ENCODE measurements at places on chromosomes 3 and 15. TPM values are rescaled to one million over a fixed set of nuclear protein-coding genes. Genes with fewer than 3 reads are reported as not detected.

DNA sequence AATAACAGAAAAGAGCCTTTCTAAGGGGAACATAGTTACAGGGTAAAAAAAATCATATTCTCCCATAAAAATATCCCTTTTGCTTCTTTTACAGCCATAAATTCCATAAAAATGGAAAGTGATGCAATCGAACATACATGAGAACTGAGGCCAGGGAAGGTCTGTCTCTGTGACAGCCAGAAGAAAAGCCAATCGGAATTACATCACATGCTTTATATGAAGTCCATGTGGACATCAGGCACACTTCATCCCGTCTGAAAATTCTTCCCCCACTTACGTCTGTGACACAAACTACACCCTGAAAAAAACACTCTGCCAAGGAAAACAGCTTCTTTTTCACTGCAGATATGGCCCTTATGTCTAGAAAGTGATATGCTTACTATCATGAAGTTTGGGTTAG is 323.5 kb downstream of the ERC2 start:
- no peak for DNase-seq

- DNase-seq: no peak
These were observed 58.5 kb upstream of the SLC24A5 start for GRCh38 chr15:48062148-48062872.

DNA sequence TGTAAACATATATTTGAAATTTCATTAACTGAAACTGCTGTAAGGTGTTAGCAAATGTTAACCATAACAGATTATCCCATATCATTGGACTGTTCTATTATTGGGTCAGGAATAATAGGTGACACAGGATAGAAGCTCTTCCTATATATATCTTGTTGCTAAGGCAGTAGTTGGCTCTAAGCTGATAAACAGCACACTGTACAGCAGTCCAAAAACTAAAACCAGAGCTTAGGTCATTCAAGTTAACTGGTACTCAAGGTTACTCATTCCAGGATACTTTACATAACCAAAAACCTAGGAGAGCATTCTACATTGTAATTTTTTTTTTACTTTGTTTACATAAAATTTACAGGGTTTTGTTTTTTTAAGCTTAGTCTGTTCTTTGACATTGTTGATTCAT is 8.9 kb downstream of the DNAJC19 start:
- DNase-seq: no peak

- DNase-seq: no peak
These were observed 179.5 kb downstream of the ANXA2 start for GRCh38 chr15:60218256-60218655.

NOX5 gene
- not detected for total RNA-seq

SLC9C1 gene
- total RNA-seq: 3.9 TPM

- DNase-seq: no peak
These were observed 20.9 kb downstream of the TRPM1 start for GRCh38 chr15:31080591-31081014.

GREM1 gene
- total RNA-seq: 0.59 TPM

CFAP100 gene
- not detected for total RNA-seq

GRCh38 chr3:139354661-139355060 is 10.8 kb downstream of the MRPS22 start:
- DNase-seq: no peak

DNA sequence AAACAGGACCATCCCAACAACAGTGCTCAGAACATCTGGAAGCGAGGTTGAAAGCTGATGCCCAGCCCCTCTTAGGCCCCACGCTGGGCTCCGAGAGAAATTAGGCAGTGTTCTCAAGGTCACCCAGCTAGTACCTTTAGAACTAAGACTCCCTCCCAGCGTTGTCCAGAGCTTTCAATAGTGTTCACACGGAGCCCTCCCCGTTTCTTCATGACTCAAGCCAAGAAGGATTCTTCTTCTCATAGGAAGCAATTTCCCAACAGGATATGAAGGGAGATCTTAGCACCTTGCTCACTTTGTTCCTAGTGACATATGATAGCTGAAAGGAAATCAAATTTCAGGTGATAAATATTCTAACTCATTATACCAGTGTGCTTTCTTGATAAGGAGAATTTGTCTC is 244.2 kb upstream of the ST8SIA2 start:
- no peak for DNase-seq

DNA sequence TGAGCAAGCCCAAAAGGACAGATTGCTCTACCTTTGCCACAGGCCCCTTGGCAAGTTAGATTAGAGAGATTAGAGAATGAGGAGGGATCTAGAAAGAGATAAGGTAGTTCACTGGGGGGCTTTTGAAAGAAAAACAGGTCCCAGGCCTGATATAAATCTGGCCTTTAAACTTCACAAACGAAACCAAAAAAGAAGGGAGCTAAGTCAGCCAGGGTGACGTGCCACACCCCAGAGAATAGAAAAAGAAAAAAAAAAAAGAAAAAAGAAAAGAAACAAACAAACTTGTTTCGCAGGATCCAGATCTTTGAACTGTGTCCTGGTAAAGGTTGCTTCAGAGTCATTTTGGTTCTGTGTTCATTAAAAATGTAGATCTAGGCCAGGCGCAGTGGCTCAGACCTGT is 3.6 kb downstream of the KAT2B start:
- DNase-seq: no peak

COL8A1 gene
- 28.5 TPM for total RNA-seq

- no peak for DNase-seq
These were observed 21.8 kb downstream of the MGLL start for GRCh38 chr3:127800508-127800907.

- peak; percentile 81 for DNase-seq
These were observed 30.9 kb downstream of the CCNL1 start for GRCh38 chr3:157128771-157129681.

LIPH gene
- 0.51 TPM for total RNA-seq

GRCh38 chr15:99282586-99282985 is 31.3 kb downstream of the LRRC28 start:
- no peak for DNase-seq

DNA sequence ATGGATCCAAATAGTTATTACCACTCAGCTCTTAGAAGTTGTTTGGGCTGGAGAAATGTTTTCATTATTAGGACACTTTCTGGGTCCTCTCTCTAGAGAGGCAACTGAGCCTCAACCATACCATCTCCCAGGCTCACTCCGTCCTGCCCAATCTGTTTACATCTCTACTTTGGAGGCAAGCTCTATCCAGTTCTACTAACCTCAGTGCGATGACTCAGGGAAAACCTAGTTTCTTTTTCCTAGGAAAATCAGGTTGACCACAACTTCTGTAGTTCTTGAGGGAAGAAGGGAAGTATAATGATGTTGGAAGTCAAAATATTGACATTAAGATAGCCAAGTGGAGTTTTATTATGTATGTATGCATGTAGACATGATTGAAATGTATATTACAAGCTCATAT is 40.4 kb downstream of the LPP start:
- no peak for DNase-seq

- DNase-seq: no peak
These were observed 342.8 kb upstream of the IL12A start for GRCh38 chr3:159645874-159646273.

DNA sequence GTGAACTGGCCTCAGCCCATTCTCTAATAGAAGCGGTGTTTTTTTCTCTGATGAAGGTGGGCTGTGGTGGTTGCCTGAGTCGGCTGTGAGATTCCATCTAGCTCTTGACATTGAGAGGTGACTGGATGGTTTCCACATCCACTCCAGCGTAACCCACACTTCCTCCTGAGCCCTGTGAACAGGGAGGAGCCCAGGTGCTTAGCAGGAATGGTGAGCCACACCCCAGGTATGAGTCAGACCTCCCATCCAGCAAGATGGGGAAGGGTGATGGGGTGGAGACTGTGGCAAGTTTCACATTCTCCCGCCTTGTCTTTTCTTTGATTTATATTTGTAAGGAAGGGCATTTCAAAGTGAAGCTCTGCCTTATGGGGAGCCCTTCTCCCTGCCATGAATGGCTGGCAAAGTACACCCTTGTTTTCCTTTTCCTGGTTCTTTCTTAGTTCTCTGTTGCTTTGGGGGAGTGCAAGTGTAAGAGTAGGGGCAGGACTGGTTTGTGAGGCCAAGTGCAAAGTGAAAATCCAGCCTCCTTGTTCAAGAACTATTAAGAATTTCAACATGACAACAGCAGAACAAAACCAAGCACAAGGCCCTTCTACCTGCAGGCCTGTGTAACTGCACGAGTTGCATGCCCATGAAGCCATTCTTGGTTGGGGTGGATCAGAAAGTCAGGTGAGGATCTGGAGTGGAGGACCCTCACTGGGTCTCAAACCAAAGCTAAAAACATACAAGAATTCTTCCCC is 4.6 kb upstream of the TPRG1 start:
- DNase-seq: no peak

GRCh38 chr3:190516416-190516815 is 2.5 kb downstream of the IL1RAP start:
- no peak for DNase-seq

KNL1 gene
- total RNA-seq: 0.43 TPM

DNA sequence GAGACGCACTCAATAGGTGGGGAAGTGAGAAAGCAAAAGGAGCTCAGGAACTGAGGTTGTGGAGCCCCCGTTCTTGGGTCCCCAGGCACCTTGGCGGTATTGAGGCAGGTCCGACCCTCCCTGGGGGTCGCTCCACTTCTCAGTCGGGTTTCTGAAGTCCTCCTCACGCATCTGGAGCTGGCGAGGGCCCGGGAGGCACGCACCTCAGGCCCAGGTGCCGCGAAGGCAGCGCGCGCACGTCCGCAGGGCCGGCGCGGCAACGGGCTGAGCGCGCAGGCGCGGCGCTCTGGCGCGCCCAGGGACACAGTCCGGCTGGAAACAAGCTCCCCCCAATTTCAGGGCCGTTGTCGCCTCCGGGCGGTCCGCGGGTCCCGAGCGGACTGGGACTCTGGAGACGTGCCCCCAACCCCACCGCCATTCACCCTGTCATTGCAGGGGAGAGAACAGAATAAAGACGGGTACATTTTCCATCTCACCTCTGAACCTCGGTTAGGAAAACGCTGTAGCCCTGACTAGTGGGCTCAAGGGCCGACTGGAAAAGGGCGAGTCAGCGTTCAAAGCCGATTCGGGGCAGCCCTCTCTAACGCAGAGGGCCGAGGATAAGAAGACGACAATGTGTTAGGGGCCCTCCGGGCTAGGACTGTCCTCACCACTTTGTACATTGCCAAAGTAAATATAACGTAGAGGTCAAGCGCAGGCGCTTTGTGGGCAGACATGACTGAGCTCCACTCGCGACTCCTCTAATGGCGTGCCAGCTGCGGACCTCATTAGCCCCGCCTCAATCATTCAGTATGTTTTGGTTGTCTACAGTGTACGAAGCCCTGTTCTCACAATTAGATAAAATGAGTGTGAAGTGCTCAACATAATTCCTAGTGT is at the start of gene ZNF770:
Gene ZNF770 (minus strand): TSS at position 261 of the 876 bp plus-strand sequence. CDS start 4,853 bp downstream, outside the sequence.
- DNase-seq: peak; percentile 91

DNA sequence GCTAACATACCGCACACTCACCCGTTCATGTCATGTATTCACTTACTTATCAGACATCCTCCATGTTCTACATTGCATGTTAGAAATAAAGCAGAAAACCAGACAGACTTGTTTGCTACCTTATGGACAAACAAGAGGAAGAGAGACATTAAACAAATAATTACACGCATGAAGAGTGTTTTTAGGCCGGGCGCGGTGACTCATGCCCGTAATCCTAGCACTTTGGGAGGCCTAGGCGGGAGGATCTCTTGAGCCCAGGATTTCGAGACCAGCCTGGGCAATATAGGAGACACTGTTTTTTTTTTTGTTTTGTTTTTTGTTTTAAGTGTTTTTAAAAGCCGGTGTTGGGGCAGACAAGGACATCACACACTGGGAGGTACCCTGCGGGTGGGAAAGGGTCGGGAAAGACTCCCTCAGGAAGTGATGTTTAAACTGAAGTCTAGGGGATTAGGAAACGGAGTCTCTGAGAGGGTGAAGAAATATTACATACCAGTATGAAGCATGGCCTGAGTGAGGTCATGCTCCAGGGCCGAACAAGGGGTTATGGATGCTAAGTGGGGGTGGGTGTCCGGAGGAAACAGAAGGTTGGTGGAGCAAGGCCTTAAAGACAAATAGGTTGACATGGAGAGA is 2.1 kb upstream of the USP3 start:
- DNase-seq: no peak

DNA sequence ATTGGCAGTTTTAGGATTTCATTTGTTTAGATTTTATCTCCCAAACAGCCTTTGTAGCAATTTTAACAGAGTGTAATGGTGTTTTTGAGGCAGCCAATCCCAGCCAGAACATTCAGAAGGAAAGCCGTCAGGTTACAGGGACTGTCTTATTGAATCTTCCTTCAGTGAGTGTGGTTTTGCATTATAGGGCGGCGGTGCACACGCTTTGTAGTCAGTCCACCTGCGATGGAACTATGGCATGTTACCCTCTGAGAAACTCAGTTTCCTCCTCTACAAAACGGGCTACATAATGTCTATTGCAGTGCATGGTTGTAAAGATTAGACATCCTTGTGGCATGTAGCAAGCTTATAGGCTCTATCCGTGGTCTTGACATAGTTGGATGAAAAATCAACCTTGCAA is 1.0 kb downstream of the LRRC28 start:
- no peak for DNase-seq

GRCh38 chr15:36059596-36059995 is 513.6 kb upstream of the DPH6 start:
- no peak for DNase-seq

DNA sequence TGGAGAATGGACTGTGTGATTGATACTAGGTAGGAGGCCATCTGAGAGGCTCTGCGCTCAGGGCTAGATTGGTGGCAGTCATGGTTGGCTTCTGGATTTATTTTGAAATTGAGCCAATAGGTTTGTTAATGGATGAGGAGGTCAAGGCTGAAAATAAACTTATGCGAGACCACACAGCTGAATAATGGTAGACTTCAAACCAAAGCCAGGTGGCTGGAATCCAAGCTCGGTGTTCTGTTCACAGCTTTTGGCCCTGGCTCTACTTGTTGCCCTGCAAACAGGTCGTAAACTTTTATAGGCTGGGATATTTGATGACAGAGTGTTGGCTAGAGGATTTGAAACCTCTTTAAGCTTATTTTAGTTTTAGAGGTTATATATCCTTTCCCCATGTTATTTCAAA is 160.4 kb downstream of the CHL1 start:
- DNase-seq: no peak

GRCh38 chr15:48498828-48499227 is 146.7 kb downstream of the FBN1 start:
- DNase-seq: no peak

GOLGA6L7 gene
- total RNA-seq: not detected

- no peak for DNase-seq
These were observed 703.8 kb upstream of the NR2F2 start for GRCh38 chr15:95626501-95627361.

SLC22A13 gene
- total RNA-seq: 0.22 TPM

- no peak for DNase-seq
These were observed 89.6 kb upstream of the THBS1 start for GRCh38 chr15:39491115-39491885.

DNA sequence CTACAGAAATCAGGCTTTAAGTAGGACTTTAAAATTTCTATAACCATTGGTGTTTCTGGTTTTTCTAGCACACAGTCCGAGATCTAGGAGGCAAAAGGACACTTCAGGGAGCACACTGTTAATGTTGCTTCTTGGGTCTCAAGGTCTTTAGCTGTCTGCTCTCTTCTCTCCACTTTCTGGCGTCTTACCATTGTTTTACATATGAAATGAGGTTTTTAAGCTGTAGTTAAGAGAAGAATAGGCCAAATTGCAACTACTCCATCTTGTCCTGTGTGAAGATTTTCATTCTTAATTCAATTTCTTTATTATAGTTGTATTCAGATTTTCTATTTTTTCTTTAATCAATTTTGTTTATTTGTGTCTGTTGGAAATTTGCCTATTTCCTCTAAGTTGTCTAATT is 151.4 kb downstream of the WNT7A start:
- no peak for DNase-seq

GCSAM gene
- not detected for total RNA-seq

GRCh38 chr3:186920301-186920700 is 10.0 kb upstream of the ST6GAL1 start:
- DNase-seq: no peak

AMT gene
- 20.1 TPM for total RNA-seq

Data from cardiac septum (tissue), 1 donor.